ENCODE measurements at places on chromosomes 5 and 9. TPM values are rescaled to one million over a fixed set of nuclear protein-coding genes. Genes with fewer than 3 reads are reported as not detected.

GRCh38 chr5:105696440-105696839 is 1974.3 kb downstream of the EFNA5 start:
- DNase-seq, result no peak

- no peak for DNase-seq
Observed at GRCh38 chr5:141771562-141771961, 89.5 kb upstream of the ARAP3 start.

- DNase-seq, result no peak
Observed at GRCh38 chr9:135249191-135249590, 161.7 kb downstream of the OLFM1 start.

GRCh38 chr9:85137696-85138095 is 468.2 kb downstream of the NTRK2 start:
- no peak for DNase-seq

DNA sequence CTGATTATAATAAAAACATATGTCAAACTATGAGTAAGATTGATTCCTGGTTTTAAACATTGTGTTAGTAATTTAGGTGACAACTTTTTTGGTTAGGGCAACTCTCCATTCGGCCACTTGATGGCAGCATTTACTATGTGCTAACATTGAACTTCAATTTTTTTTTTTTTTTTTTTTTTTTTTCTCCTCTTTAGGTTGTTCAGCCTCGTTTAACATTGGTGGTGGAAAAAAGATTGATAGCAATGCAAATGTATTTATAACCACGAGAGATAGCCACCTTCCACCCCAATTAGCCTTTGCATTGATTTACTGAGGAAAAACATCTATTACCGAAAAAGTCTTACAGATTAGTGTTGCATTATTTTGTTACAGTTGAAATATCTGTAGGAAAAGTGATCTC is 159.1 kb downstream of the CSNK1G3 start:
- DNase-seq, result peak; percentile 7

Gene CATSPER3
- 0.22 TPM for polyA plus RNA-seq

Gene PALM2AKAP2
- polyA plus RNA-seq, result 5.0 TPM

DNA sequence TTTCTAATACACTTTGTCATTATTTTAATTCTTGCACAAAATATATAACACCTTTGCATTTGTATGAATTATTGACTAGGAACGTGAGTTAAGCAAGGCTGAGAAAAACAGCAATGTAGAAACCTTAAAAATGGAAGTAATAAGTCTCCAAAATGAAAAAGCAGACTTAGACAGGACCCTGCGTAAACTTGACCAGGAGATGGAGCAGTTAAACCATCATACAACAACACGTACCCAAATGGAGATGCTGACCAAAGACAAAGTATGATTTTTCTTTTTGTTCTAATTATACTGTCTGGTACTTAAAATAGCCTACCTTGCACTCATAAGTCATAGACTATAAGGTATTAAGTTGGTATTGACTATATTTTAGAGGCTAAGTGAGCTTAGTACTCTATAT is 34.4 kb downstream of the RAD50 start:
- DNase-seq, result no peak

Gene DMRT2
- not detected for polyA plus RNA-seq

DNA sequence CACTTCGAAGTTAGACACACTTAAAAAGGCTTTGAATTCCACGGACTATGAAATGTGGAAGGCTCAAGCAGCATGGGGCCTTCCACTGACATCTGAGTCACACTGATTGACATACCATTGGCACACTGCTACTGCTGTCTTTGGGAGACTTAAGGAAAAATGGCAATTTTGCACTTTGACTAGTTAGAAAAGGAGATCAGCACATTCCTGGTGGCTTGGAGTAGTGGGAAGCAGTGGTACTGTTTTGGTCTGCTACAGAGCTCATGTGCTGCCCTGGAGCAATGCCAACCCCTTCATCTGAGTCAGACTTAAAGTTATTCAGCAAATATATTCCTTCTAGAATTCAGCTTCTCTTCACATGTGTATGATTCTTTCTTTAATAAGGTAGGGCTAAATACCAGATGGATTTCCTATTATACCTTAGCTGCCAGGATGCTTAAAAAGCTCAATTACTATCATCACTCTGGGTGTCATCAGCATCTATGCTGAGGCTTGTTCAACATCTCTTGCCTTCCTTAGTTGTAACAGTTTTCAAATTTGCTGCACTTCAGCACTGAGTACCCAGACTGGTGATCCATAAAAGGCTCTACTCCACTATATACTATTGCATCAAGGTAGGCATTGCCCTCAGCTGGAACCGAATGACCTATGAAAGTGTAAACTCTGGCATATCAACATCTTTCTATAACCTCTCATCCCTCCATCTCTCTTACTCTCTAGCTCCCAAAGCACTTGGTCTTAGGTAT is 42.3 kb upstream of the MOCS2 start:
- DNase-seq, result peak; percentile 87

DNA sequence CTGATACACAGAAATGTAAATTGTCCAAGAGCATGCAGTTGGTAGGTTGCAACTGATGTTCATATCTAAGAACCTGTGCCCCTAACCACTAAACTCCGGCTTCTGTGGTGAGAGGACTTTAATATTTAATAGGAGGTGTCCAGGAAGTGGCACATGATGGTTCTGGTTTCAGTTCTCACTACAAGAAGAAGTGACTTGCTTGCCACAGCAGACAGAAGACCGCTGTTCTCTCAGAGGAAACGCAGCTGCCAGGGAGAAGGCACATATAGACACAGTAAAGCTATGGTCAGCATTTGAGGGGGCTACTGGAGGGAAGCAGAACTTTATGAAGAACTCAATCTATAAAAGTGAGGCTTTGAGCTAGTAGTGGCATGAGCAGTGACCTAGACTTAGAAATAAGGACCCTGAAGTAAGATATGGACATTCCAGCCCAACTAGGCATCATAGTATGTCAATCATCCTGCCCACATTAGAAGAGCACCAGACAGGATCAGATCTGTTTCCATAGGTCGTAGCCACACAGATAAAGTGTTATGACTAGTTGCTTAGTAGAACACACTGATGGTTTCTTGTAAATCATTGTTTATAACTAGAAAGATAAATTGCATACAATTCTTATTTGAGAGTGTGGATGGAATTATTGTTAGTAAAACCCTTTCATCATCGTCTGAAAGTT is 36.4 kb upstream of the DAB2 start:
- no peak for DNase-seq
